ENCODE measurements at places on chromosomes 2 and 18.

DNA sequence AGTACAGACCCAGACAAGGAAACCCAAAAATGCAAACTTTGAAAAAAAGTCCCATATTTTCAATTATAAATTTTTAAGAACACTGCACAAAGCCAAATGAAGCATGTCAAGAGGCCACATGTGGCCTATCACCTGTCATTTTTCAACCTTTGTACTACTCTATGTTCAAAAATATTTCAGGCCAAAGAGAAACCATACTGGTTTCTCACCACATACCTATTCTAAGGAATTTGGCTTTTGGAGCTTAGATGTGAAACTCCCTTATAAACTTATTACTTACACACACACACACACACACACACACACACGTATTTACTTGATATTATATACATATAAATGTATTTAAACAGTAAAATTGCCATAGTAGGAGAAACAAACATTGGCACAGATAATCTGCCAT is 338.7 kb downstream of the TXNL1 start:
- no peak for DNase-seq

GRCh38 chr2:56464066-56464465 is 280.3 kb downstream of the CCDC85A start:
- no peak for DNase-seq

GRCh38 chr2:212923393-212923792 is 228.0 kb downstream of the IKZF2 start:
- DNase-seq = no peak

- DNase-seq = no peak
Measured at GRCh38 chr18:12017081-12017480, 35.8 kb downstream of the IMPA2 start.

- no peak for DNase-seq
Measured at GRCh38 chr2:320561-320960, 32.7 kb upstream of the ALKAL2 start.

GRCh38 chr2:240955306-240956170 is 42.9 kb upstream of the SNED1 start:
- DNase-seq = no peak

- DNase-seq = no peak
Measured at GRCh38 chr2:12979066-12979465, 262.3 kb downstream of the TRIB2 start.

- DNase-seq = no peak
Measured at GRCh38 chr2:176976736-176977685, 235.6 kb upstream of the HNRNPA3 start.

GRCh38 chr2:159226608-159227385 is 59.7 kb downstream of the WDSUB1 start:
- no peak for DNase-seq

GRCh38 chr2:191459158-191459557 is 214.0 kb downstream of the MYO1B start:
- DNase-seq = no peak

DNA sequence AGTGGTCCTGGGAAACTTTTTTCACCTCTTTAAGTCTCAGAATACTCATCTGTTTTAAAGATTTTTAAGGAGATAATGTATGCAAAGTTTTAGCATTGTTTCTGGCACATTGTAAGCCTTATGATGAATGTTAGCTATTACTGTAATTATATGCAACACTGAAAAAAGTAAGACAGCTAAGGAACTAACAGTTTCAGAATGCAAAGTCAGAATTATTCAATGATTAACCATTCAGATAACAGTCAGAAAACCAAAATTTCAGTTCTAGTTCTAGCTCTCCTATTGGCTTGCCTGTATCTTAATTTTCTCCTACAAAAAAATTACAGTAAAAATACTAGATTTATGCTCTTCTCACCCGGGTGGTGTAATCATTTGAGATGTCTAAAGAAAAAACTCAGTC is 101.1 kb downstream of the SLC4A10 start:
- DNase-seq = no peak

- no peak for DNase-seq
Measured at GRCh38 chr2:215347878-215348277, 36.0 kb downstream of the ATIC start.

DNA sequence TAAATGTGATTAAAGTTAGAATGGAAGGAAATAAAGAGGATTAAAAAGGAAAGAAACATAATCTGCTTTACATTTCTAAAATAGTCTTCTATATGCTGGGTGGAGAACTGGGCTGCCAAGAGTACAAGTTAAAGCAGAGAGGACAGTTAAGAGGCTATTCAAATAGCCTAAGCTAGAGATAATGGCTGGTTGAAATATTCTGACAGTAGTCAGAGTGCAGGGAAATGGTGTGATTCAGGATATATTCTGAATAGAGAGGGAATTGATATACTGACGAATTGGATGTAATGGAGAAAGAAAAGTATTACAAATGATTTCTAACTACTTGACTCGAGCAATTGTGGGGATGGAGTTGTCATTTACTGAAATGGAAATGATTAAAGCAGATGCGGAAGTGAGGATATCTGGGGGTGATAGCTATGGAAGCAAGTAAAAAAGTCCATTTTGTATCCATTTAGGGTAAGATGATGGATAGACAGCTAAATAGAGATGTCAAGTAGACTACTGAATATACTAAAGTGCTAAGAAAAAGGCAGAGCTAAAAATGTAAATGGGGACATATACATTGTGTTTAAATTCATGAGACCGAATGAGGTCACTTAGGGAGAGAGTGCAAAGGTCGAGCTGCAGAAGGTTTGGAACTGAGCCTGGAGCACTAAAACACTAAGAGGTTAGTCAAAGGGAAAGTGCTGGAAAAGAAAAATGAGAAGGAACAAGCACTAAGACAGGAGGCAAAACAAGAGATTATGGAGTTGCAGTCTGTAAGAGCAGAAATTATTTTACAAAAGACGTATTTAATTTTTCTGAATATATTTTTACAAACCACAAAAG is 696.8 kb downstream of the LRRTM4 start:
- DNase-seq = no peak

DNA sequence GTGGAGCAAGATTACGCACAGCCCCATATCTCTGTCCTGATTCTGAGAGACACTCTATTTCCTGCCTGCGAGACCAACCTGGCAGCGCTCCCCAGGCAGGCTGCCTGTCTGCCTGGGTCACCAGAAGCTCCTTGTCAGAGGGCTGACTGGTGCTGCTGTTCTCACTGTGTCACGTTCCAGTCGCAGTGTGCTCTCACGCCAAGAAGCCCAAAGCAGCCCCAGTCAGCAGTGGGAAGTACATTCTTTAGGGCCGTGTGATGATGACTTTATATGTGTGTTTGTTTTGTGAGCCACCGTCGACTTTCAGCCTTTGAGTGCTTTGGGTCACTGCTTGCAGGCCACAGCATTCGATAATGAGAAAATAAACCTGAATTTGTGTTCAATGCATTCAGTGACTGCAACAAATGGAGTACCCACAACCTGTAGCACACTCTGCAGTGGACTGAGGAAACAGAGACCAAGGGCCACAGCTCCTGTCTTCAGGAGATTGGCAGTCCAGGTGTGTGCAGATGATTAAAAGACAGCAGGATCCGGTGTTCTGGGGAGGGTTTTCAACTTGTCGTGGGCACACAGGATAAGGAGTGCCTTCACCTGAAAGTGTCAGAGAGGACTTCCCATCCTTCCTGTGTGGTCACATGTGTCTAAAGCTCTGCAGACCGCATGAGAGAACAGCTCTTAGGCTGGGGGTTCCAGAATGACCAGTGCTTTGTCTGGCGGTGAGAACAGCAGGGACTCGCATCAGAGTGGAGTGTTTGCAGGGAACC is 4.8 kb downstream of the TNFRSF11A start:
- DNase-seq = no peak
